ENCODE measurements at places on chromosomes 2 and 18. TPM values are rescaled to one million over a fixed set of nuclear protein-coding genes. Genes with fewer than 3 reads are reported as not detected.

The COL6A3 gene
- 2,978 TPM for total RNA-seq

The PTRHD1 gene
- 19.9 TPM for total RNA-seq

The ERBB4 gene
- total RNA-seq = under 0.01 TPM

The SETBP1 gene
- total RNA-seq = 2.2 TPM

The ACVR1 gene
- 35.4 TPM for total RNA-seq
